ENCODE measurements at places on chromosomes 5 and 9.
A peak's percentile ranks its signal among the peaks of the same experiment; 100 is the strongest.

- no peak for DNase-seq
Measured at GRCh38 chr5:94329115-94329514, 289.3 kb downstream of the KIAA0825 start.

- DNase-seq: no peak
Measured at GRCh38 chr5:54547711-54548250, 30.2 kb downstream of the SNX18 start.

GRCh38 chr5:84058561-84058960 is 326.1 kb downstream of the EDIL3 start:
- no peak for DNase-seq

GRCh38 chr9:98075332-98075805 is 18.8 kb downstream of the NANS start:
- peak; percentile 54 for DNase-seq

DNA sequence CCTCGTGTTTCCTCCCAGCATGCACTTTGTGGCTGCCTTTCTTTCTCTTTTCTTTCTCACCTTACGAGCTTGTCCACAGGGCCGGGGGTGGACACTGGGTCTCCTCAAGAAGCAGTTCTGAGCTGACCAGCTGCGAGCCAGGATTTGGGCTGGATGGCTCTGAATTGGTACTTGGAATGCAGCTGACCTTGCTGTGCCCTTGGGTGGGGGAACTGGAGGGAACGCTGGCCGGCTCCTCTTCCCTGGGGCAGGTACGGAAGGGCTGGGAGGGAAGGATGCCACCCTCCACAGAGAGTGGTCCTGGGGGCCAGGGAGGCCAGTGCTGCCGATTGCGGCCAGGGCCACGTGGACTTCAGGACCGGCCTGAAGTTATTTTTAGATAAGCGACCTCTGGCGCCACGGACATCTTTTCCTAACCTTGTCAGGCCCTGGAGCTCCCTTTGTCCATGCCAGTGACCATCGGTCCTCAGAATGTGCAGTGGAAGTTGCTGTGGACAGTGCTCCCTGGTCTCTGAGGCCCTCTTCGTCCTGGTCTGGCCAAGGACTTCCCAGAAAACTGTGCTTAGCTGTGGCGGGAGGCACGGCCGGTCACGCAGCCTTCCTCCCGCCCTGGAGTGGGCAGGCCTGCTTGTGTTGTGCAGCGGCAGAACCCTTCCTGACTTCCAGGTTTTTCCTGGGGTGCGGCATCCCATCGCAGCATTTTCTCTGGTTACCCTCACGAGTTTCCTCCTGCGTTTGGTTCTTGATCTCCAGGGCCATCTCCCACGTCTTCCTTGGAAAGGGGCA is 13.5 kb upstream of the AHRR start:
- DNase-seq: no peak

DNA sequence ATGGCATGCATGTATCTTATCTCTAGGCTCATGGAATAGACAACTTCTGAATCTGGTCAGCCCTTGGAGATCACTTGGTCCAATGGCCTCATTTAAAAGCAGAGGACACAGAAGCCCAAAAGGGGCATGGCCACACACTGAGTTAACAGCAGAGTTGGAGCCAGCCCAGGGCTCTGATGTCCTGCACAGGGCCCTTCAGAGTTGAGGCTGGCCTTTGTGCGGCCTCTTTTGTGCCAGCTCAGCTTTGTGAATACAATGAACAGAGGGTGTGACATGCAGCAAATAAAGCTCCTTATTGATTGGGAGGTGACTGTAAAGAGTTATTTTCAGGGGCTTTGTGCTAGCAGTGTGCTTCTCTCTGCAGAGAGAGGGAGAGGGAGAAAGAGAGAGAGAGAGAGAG is 150.1 kb upstream of the STK32A start:
- no peak for DNase-seq

- DNase-seq: no peak
Measured at GRCh38 chr5:11904265-11904906, at the start of gene CTNND2. Gene CTNND2, minus strand, starts transcription at chr5:11904446. Its CDS starts 593 bp downstream, at chr5:11903853.

DNA sequence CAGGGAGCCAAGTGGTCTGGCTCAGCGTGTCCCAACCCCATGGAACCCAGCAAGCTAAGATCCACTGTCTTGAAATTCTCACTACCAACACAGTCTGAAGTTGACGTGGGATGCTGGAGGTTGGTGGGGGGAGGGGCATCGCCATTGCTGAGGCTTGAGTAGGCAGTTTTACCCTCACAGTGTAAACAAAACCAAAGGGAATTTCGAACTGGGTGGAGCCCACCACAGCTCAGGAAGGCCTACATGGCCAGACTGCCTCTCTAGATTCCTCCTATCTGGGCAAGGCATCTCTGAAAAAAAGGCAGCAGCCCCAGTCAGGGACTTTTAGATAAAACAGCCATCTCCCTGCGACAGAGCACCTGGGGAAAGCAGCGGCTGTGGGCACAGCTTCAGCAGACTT is 17.1 kb upstream of the FBXL17 start:
- no peak for DNase-seq

DNA sequence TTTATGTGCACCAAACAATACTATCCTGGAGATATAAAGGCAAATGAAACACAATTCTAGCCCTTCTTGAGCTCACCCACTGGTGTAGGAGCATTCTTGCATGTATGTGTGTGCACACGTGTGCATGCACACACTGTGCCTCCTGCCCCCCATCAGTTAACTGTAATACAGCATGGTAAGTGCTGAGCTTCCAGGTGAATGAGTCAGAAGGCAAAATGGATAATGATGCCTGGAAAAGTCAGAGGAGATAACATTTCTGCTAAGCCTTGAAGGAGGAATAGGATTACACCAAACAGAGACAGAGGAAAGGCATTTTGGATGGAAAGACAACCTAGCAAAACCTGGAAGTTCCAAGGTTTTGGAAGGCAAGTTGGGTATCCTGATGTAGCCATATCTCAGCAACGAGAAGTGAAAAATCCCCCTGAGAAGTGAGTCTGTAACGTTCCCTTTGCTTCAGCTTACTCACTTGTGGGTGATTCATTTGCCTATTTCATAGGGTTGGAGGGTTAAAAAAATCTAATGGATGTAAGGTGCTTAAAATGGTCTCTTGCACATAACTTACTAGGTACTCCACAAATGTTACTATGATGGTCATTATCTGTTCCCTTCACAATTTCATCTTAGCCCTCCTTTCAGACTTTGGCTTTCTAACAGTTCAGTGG is 101.4 kb upstream of the STC2 start:
- DNase-seq: no peak

DNA sequence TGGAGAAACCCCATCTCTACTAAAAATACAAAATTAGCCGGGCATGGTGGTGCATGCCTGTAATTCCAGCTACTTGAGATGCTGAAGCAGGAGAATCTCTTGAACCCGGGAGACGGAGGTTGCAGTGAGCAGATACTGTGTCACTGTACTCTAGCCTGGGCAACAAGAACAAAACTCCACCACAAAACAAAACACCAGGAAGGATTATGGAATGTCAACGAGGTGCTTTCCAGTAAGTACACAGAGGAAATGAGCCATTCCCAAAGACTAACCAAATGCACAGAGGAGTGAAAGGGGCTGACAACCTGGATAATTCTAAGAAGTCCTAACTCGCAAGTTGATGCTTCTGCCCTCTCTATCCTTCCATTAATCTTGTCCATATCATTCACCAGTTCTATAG is 126.1 kb upstream of the RETREG1 start:
- DNase-seq: no peak

GRCh38 chr9:117523531-117524153 is 108.8 kb upstream of the ASTN2 start:
- DNase-seq: no peak

All from CD4-positive, alpha-beta T cell treated with Interleukin-21 for 1 hour (primary cell).